Hepatocyte (in vitro differentiated cells): ENCODE measurements at places on chromosomes 12 and 14. TPM values are rescaled to one million over a fixed set of nuclear protein-coding genes. Genes with fewer than 3 reads are reported as not detected.

SRRM4 gene
- 0.01 and 0.05 TPM in 2 replicates for polyA plus RNA-seq

ACOT4 gene
- 2.1 and 2.4 TPM in 2 replicates for polyA plus RNA-seq

- no peak for DNase-seq
Measured at GRCh38 chr12:133172491-133172890, 8.8 kb upstream of the ZNF268 start.

- DNase-seq: no peak
Measured at GRCh38 chr14:80901260-80901659, 40.3 kb downstream of the CEP128 start.

GRCh38 chr14:64722842-64723447, 18.7 kb downstream of the PLEKHG3 start:
- DNase-seq: no peak
